Activated T-helper 17 cell treated with anti-CD3 and anti-CD28 coated beads, Interleukin-2, amount 50 U/mL, for 72 hours (primary cell): ENCODE measurements at places on chromosomes 7 and 10.

DNA sequence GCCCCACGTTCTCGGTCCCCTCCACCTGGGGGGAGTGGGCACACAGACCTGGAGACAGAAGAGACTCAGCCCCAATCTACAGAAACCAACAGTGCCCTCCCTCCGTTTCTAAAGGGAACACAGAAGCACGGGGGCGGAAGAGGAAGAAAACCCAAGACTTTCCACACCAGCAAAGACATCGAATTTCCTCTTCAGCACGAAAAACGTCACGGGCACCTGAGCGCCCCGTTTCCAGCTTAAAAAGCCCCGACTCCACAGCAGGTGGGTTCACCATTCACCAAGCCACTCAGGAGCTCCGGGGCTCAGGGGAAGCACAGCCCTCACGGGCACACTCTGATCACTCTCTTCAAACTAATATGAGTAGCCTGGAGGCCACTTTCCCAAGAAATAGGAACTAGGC is 19.6 kb downstream of the NUDT1 start:
- ATAC-seq: peak; percentile 18
- H3K36me3 ChIP-seq: peaks cover 7% of the 10 kb centered on the region
- H3K4me1 ChIP-seq: peaks cover 5% of the 10 kb centered on the region
- H3K4me3 ChIP-seq: peak overlapping the region; percentile 45
- peak overlapping the region; percentile 85 for H3K27ac ChIP-seq

GRCh38 chr7:155291045-155291530 is 6.6 kb upstream of the INSIG1 start:
- H3K4me3 ChIP-seq: peak overlapping the region; percentile 9
- peak overlapping the region; percentile 73 for H3K27ac ChIP-seq
- H3K36me3 ChIP-seq: no peaks in the 10 kb centered on the region
- peaks cover 36% of the 10 kb centered on the region for H3K4me1 ChIP-seq
- ATAC-seq: peak; percentile 98
- H3K27me3 ChIP-seq: peaks cover 21% of the 10 kb centered on the region

DNA sequence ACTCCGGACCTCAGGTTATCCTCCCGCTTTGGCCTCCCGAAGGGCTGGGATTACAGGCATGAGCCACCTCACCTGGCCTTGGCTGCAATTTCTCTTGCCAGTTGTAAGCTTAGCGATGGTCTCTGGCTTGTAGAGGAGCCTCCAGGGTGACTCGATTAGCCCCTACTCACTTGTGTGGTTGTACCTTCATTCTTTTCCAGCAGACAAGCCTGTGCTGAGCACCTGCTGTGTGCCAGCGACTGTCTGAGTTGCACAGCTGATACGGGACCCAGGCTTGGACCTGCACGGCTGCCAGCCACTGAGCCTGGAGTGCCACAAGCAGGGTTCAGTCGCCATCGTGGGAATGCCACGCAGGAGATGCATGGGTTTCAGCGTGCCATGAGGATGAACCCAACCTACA is 42.0 kb upstream of the DNAJB6 start:
- H3K4me3 ChIP-seq: no peak overlapping the region
- H3K36me3 ChIP-seq: no peaks in the 10 kb centered on the region
- peaks cover 17% of the 10 kb centered on the region for H3K4me1 ChIP-seq

GRCh38 chr7:15504351-15504750 is 57.5 kb downstream of the AGMO start:
- H3K4me3 ChIP-seq: no peak overlapping the region
- ATAC-seq: no peak
- H3K36me3 ChIP-seq: no peaks in the 10 kb centered on the region
- H3K27ac ChIP-seq: no peak overlapping the region

- peak overlapping the region; percentile 5 for H3K4me3 ChIP-seq
- peak overlapping the region; percentile 78 for H3K27ac ChIP-seq
- no peaks in the 10 kb centered on the region for H3K27me3 ChIP-seq
- ATAC-seq: no peak
- peaks cover 30% of the 10 kb centered on the region for H3K4me1 ChIP-seq
- peaks cover 88% of the 10 kb centered on the region for H3K36me3 ChIP-seq
Observed at GRCh38 chr10:6470894-6471618, 109.0 kb downstream of the PRKCQ start.

DNA sequence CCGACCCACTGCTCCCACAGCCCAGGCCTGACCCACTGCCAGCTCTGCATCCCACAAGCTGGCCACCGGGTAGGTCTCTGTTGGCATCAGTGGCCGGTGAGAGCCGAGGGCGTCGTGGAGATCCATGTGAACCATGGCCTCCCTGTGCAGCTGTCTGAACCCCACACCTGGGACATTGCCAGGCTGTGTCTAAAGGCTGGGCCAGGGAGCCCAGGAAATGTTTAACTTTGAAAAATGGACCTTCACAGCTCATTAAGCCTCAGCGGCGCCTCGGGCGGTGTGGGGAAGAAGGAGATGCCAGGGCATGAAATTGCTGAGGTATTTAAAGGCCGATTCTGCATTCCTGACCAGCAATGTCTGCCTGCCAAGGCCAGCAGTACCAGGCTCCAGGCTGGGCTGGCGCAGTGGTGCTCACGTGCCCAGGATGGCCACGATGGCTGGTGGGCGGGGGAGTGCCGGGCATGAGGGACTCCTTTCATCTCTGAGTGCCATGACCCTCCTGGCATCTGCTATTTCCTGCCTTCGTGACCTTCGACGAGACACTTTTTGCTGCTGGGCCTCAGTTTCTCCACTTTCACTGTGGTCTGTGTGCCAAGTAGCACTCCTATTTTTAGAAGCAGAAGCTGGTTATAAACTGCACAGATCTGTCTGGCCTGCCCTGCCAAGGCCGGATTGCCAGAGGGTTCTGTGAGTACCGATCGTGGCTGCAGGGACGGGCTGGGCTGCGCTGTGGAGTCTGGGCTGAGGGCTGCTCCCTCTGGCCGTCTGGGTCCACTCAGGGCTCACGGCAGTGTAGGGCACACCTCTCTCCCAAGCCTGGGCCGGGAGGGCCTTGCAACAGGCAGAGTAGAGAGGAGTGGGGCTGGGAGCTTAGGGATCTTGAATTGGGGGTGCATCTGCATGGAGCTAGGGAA is 21.8 kb downstream of the ELFN1 start:
- H3K4me1 ChIP-seq: peaks cover 8% of the 10 kb centered on the region
- peaks cover 25% of the 10 kb centered on the region for H3K27me3 ChIP-seq
- H3K36me3 ChIP-seq: no peaks in the 10 kb centered on the region
- ATAC-seq: no peak
- no peak overlapping the region for H3K27ac ChIP-seq

DNA sequence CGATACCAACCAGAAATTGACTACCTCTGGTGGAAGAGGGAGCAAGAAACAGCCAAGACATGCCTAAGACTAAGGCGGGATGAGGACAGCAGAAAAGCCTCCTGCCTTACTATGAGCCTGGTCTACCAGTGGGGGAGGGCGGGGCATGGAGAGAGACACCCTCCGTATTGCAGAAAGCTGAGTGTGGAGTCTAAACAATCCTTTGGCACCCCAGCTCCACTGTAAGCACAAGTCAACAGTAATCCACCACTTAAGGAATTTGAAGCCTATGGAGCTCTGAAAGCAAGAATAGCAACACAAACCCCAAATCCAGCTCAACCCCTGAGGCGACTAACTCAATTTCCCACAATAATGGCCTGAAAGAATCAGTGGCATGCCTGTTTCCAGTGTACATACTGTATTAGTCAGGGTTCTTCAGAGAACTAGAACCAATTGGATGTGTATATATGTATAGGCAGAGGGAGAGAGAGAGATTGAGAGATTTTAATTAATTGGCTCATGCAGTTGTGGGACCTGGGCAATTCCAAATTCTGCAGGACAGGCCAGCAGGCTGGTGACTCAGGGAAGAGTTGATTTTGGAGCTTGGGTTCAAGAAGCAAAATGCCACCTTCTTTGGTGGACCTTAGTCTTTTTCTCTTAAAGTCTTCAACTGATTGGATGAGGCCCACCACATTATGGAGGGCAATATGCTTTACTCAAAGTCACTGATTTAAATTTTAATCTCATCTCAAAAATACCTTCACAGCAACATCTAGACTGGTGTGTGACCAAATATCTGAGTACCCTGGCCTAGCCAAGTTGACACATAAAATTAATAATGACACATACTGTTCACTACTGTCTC is 13.5 kb downstream of the PPIF start:
- no peak overlapping the region for H3K27ac ChIP-seq
- peaks cover 21% of the 10 kb centered on the region for H3K4me1 ChIP-seq
- no peaks in the 10 kb centered on the region for H3K27me3 ChIP-seq
- H3K36me3 ChIP-seq: peaks cover 21% of the 10 kb centered on the region
- ATAC-seq: no peak
- H3K4me3 ChIP-seq: no peak overlapping the region

DNA sequence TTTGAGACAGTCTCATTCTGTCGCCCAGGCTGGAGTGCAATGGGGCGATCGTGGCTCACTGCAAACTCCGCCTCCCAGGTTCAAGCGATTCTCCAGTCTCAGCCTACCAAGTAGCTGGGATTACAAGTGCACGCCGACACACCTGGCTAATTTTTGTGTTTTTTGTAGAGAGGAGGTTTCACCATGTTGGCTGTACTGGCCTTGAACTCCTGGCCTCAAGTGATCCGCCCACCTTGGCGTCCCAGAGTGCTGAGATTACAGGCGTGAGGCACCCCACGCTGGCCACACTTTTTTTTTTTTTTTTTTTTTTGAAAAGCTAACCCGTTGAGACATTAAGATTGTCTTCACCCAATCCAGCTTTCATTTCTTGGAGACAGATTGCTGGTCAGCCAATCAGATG is 2.1 kb downstream of the ZNF273 start:
- no peak for ATAC-seq
- no peak overlapping the region for H3K27ac ChIP-seq
- peaks cover 9% of the 10 kb centered on the region for H3K36me3 ChIP-seq

GRCh38 chr7:138258197-138258559 is 181.9 kb downstream of the AKR1D1 start:
- no peak overlapping the region for H3K4me3 ChIP-seq
- ATAC-seq: no peak
- H3K27me3 ChIP-seq: peaks cover 6% of the 10 kb centered on the region

GRCh38 chr7:103094102-103094501 is 19.2 kb downstream of the ARMC10 start:
- H3K27me3 ChIP-seq: no peaks in the 10 kb centered on the region
- H3K36me3 ChIP-seq: peaks cover 80% of the 10 kb centered on the region
- H3K27ac ChIP-seq: no peak overlapping the region
- H3K4me3 ChIP-seq: no peak overlapping the region

GRCh38 chr7:51256209-51256781 is 60.3 kb downstream of the COBL start:
- H3K27ac ChIP-seq: no peak overlapping the region
- peaks cover 16% of the 10 kb centered on the region for H3K27me3 ChIP-seq
- no peak overlapping the region for H3K4me3 ChIP-seq
- ATAC-seq: no peak
- peaks cover 2% of the 10 kb centered on the region for H3K4me1 ChIP-seq

DNA sequence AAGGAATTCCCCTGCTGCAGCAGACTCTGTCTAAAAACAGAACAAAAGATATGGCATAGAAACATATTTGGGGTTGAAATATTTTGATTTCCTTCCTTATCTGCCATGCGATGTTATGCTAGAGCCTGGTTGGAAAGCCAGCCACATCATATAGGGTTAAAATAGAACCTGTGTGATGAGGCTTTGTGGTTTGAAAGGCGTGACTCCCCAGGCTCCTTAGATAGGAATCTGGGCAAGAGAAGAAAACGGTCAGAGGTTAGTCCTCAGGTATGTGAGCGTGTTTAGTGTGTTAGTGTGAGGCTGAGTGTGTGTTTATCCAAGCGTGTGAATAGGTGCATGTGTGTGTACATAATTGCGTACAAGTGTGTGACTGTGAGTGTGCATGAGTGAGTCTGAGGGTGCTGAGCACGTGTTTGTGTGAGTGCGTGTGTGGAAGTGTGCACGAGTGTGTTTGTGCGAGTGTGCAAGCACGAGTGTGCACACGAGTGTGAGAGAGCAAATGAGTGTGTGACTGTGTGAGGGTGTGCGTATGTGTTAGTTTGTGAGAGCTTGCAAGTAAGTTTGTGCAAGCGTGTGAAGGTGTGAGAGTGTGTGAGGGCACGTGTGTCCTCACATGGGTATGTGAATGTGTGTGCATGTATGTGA is 79.9 kb downstream of the COL26A1 start:
- ATAC-seq: no peak
- H3K27me3 ChIP-seq: peaks cover 8% of the 10 kb centered on the region
- no peak overlapping the region for H3K27ac ChIP-seq
- H3K4me1 ChIP-seq: no peaks in the 10 kb centered on the region
- H3K36me3 ChIP-seq: no peaks in the 10 kb centered on the region
- H3K4me3 ChIP-seq: no peak overlapping the region

GRCh38 chr7:16399265-16399831 is 22.0 kb downstream of the CRPPA start:
- peaks cover 6% of the 10 kb centered on the region for H3K4me1 ChIP-seq
- no peak overlapping the region for H3K4me3 ChIP-seq
- H3K27me3 ChIP-seq: no peaks in the 10 kb centered on the region
- no peaks in the 10 kb centered on the region for H3K36me3 ChIP-seq

GRCh38 chr10:133010095-133010842 is 67.9 kb upstream of the CFAP46 start:
- H3K4me1 ChIP-seq: no peaks in the 10 kb centered on the region
- no peak overlapping the region for H3K4me3 ChIP-seq
- H3K27ac ChIP-seq: no peak overlapping the region
- no peaks in the 10 kb centered on the region for H3K36me3 ChIP-seq

GRCh38 chr10:114306116-114306973 is 67.3 kb downstream of the VWA2 start:
- H3K36me3 ChIP-seq: no peaks in the 10 kb centered on the region
- ATAC-seq: no peak
- no peak overlapping the region for H3K27ac ChIP-seq

GRCh38 chr10:97049670-97050069 is 136.1 kb downstream of the SLIT1 start:
- H3K27ac ChIP-seq: no peak overlapping the region
- no peak for ATAC-seq
- peaks cover 16% of the 10 kb centered on the region for H3K27me3 ChIP-seq
- H3K4me1 ChIP-seq: peaks cover 6% of the 10 kb centered on the region
- no peak overlapping the region for H3K4me3 ChIP-seq
- no peaks in the 10 kb centered on the region for H3K36me3 ChIP-seq

DNA sequence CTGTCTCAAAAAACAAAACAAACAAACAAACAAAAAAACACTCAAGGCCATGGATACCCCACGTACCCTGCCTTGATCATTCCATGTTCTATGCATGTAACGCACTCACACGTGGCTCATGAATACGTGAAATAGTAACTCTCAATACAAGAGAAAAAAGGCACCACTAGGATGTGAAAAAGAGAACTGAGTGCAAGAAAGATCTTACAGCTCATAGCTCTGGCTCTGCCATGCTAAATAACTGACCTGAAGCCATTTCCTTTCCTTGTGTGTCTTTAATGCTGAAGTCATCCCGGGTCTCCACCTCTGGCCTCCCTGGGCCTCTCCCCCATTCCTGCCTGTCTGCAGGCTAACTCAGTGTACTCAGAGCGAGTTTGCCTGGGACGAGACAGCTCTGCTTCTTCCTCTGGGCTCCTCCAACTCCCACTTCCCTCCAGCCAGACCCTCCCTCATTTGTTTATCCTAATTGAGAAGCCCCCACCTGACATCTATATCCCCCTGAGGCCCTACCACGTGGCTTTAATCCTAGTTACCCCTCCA is 117.3 kb downstream of the PRPF18 start:
- peaks cover 34% of the 10 kb centered on the region for H3K27me3 ChIP-seq
- no peak overlapping the region for H3K27ac ChIP-seq
- H3K4me3 ChIP-seq: no peak overlapping the region
- peaks cover 11% of the 10 kb centered on the region for H3K4me1 ChIP-seq
- no peaks in the 10 kb centered on the region for H3K36me3 ChIP-seq
- no peak for ATAC-seq
